ENCODE measurements at places on chromosomes 1 and 21.

DNA sequence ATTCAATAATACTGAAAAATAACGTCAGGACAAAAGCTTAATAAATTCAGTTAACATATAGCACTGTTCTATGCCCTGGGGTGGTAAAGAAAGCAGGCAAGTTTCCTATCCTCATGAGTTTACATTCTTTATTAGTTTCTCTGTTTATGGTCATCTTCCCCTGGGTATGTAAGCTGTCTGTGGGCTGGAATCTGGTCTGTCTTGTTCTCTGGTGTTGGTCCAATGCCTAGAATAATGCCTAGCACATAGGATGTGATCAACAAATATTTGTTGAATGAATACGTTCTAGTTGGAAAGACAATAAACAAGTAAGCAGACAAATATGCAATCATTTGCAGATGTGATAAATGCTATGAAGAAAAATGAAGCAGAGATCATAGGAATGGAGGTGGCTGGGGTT is 7.2 kb upstream of the IGSF3 start:
- no peak for DNase-seq

DNA sequence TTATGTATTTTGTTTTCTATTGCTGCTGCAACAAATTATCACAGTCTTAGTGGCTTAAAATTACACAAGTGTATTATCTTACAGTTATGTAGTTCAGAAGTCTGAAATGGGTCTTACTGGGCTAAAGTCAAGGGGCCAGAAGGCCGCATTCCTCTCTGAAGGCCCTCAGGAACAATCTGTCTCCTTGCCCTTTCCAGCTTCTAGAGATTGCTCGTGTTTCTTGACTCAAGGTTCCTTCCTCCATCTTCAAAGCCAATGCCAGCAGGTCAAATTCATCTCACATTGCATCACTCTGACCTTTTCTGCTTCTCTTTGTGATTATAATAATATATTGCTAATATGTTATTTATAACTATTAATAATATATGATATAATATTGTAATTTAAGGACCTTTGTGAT is 97.1 kb downstream of the DIRAS3 start:
- DNase-seq, result no peak

- no peak for DNase-seq
Measured at GRCh38 chr1:45038661-45039364, 26.8 kb downstream of the UROD start.

GRCh38 chr1:110631836-110632620 is 25.9 kb upstream of the KCNA2 start:
- DNase-seq, result no peak

DNA sequence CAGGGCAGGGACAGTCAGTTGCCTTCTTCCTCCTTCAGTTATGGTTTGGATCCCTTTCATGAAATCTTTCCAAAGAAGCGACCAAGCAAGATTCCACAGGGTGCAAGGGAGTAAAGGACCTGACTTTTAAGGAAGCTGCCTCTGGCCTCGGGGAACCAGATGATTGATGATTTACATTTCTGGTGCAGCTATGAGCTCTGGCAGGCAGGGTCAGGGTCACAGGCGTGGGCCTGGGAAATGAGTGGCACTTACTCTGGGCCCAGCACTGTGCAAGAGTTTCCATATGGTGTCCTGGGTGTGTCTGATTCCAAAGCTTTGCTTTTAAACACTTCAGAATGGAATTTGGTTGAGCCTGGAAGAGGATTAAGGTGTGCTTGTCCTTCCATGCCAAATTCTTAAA is 7.2 kb upstream of the CRABP2 start:
- no peak for DNase-seq

GRCh38 chr1:201325678-201326060 is 42.4 kb downstream of the PKP1 start:
- no peak for DNase-seq

GRCh38 chr1:228416217-228416933 is at the start of gene TRIM17:
TRIM17 (minus strand) TSS chr1:228416861; CDS start chr1:228415072, 1,789 bp downstream.
- no peak for DNase-seq

DNA sequence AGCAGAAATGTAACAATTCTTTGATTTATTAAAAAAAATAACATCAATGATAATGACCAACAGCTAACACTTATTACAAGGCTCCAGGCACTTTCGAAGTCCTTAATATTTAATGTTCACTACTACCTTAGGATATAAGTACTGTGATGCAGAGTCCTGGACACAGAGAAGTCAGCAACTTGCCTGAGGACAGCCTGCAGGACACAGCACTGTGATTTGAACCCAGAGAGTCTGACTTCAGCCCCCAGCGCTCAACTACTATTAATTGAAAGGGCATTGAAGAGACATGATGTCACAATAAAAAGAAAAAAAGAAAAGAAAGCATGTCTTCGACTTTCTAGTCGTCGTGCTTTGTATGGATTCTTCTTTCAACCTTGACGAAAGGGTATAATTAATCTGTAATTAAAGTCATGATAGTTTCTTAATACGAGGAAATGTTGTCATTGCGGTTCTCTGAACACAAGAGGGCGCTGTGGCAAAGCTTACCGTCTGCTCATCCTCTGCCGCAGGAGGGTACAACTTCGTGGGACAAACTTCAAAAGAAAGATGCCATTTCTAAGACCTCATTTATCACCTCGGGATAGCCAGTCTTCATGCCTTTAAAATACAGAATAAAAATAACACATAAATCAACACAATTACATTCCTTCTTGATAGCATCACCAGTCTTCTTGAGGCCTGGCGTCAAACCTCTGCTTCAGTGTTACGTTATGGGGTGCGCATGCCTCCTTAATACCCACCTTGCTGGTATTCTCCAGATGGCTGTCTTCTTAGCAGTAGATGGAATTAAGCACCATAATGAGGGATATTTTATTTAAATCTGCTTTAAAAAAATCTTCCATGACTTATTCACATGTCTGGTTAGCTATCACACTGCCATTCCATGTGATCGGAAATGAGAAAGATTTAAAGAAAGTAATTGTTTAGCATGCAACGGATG is 240.1 kb downstream of the DISC1 start:
- DNase-seq, result peak; percentile 22

- DNase-seq, result no peak
Measured at GRCh38 chr1:214281720-214282629, 1.0 kb downstream of the SMYD2 start.

- no peak for DNase-seq
Measured at GRCh38 chr1:7379441-7379971, 391.6 kb upstream of the VAMP3 start.

DNA sequence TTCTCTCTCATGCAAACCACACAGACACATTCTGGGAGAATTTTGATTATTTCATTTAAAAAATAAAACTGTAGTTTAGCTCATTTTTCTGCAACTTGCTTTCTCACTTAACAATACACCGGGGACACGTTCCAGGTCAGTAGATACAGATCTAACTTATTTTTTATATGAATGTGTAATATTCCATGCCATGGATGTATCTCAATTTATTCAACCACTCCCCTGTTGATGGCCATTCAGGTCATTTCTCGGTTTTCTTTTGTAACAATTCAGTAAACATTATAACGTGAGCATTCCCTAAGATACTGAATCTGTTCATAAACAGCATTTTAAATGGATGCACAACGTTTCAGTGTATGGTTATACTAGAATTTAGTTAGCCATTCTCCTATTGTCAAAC is 64.7 kb downstream of the CSMD2 start:
- no peak for DNase-seq

DNA sequence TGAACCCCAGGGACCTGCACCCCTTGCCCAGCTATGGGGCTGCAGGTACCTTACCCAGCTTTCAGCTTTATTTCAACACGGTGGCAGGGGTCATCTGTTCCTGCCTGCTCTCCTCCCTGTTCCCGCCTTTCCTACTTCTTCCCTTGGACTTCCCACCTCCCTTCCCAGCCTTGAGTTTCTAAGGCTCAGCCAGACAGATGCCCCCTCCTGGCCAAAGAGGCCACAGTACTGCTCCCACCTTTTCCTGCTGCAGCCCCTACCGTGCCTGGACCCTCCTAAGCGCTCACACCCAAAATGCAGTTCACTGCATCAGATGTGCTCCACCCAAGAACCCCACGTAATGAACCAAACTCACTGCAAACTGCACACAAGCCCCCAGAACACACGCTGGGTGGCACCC is 7.7 kb downstream of the NOC2L start:
- no peak for DNase-seq

DNA sequence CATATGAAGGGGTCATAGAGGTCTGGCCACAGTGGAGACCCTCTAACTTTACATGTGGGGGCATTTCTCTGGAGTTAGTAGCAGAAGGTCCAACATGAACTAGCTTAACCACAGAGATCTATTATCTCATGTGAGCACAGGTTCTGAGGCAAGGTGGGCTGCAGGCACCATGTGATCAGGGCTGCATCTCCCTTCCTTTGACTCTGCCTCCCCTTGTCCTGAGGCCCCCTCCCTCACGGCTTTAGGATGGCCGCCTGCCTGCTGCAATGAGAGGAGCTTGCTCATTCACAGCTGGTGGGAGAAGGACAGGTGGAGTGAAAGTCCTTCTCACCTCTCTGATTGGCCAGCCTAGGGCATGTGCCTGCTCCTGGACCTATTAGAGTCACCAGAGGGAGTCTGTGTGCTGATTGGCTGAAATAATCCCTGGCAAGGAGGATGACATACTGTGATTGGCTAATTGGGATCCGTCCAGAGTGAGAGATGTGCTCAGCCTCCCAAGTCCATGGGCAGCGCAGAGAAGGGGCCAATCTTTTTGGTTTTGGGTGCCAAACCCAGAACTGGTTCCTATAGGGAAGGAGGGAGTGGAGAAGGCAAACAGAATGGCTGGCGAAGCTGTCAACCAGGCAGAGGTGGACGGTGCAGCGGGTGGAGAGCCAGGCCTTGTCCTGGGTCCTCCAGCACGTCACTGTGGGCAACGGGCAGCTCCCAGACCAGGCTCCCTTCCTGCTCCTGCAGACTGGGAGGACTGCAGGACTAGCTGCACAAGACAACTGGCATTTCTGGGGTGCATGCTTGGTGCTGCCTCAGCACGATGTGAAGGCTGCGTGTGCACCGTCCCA is 39.4 kb upstream of the C1orf174 start:
- no peak for DNase-seq

DNA sequence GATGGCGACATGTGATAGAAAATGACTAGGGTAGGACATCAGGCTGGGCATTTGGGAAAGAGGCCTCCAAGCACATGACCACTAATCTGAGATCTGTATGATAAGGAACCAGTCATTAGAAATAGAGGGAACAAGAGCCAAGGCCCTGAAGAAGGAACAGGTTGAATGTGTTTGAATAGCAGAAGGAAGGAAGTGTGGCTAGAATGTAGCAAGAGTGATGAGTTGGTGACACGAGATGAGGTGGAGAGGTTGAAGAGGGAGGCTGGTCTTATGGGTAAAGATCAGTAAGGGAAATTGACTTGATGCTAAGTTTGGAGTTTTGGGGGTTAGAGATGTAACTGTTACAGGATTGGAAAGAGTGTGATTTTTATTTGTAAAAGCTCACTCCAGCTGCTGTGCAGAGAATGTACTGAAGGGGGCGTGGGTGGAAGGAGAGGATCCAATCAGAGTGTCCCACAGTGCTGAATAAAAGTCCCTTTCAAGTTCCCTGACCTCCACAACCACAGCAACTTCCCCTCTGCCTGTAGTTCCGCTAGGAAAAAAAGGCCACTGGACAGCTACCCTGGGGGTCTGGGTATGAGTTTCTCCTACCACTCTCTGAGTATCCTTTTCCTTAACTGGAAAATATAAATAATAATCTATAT is 295.0 kb downstream of the OMA1 start:
- DNase-seq, result no peak

- no peak for DNase-seq
Measured at GRCh38 chr1:106524631-106525030, 531.8 kb upstream of the PRMT6 start.

DNA sequence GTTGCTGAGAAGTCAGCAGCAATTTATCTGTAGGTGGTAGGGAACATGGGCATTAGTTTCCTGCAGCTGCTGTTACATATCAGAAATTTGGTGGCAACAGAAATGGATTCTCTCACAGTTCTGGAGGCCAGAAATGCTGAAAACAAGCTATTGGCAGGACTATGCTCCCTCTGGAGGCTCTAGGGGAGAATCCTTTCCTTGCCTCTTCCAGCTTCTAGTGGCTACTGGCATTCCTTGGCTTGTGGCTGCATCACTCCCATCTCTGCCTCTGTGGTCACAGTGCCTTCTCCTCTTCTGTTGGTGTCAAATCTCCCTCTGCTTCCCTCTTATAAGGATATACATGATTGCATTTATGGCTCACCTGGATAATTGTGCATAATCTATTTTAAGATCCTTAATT is 2.5 kb upstream of the SFT2D2 start:
- no peak for DNase-seq
